ENCODE measurements at places on chromosomes 12 and 14.

DNA sequence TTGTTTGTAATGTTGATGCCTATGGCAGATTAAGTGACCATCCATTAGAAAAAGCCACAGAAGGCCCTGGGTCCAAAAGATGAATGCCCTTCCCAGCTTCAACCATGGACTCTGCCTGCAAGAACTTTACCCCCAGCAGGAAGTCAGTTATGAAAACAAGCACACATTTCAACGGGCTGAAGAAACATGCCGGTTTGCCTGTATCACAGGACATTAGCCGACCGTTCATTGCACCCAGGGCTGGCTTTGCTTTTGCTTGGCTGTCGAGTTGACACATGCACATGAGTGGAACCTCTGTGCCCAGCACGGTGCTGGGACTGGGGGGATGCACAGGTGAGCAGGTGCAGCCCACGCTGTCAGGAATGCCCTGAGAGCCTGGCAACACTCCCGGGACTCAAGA, 1087.0 kb downstream of the BCL11B start:
- no peak for DNase-seq

- DNase-seq, result no peak
Measured at GRCh38 chr12:49875115-49875720, 28.5 kb downstream of the FAIM2 start.

DNA sequence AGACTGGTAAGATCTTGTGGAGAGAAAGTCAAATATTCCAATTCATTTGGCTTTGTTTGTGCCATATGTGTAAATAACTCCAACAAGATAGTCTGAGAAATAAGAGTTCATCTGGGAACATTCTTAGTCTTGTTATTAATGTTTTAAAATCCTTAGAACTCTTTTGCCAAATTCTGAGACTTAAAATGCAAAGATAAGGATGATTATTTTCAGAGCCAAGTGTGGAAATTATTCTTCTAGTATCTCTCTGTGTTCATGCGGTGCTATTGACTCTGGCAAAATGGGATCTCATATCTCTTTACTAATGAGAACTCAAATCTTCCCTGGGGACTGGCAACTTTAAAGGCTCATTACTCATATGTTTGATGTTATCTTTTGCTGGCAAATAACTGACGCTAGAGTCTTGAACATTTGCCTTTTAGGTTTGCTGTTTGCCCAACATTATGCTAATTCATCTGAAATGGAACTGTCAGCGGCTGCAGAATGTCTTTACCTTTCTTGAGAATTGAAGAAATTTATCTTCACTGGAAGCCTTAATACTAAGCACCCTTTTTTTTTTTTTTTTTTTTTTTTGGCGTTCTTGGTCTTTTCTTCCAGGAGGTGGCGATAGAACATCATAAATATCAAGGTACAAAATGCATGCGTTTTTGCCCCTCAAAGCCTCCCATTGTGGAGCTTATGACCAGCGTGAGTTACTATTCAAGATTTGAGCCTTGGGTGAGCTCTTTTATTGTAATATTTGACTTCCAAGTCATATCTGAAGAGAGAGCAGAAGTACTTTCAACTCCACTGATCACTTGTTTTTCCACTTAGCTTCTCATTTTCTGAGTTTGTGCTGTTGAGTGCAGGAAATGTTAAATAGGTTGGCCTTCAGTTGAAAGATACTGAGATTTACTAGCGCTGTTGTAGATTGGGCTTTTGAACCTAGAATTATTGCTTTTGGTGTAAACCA, 86.5 kb downstream of the CAND1 start:
- DNase-seq, result peak; percentile 64

DNA sequence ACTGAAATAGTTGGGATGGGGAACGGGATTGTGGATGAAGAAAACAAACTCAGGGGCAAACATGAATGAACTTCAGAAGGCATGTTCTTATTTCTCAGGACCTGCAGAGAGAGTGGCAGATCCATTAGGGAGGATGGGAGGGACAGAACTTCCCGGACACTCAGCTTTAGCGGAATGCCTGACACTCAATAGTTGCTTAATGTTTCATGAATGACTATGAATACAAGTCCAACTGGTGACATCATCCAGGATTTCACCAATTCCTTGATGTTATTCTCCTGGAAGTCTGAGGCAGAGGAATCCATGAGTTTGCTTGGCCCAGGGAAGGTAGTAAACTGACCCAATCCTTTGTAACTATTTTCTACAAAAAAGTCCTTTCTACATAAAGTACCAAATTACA, 37.8 kb upstream of the LRRC10 start:
- DNase-seq, result peak; percentile 90

DNA sequence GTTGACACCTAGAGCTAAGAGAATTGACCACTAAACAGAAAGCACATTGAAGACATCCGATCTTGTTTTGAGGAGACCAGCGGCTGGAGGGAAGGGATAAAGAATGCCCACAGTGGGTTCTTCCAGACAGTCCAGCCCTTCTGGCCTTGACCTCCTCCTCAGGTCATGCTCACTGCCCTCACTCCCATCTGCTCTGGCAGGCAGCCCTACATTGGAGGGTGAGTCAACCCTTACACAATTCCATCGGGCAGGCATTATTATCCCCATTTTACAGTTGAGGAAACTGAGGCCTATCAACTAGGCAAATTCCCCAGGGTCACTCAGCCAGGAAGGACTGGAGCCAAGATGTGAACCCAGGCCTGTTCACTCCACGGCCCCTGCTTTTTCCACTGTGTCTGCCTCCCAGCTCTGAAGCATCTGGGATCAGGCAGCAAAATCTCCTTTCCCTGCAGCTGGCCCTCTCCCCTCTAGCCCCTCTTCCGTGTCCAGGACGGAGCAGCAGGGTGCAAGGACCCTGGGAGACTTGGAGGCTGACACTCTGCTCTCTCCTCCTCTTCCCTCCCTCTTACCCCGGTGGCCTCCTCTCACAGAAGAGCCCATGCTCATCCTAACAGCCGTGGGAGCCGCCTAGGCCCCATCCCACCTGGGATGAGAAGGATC, 5.3 kb downstream of the SCNN1A start:
- peak; percentile 55 for DNase-seq

GRCh38 chr12:123139926-123140675, 10.8 kb downstream of the PITPNM2 start:
- DNase-seq, result peak; percentile 90

DNA sequence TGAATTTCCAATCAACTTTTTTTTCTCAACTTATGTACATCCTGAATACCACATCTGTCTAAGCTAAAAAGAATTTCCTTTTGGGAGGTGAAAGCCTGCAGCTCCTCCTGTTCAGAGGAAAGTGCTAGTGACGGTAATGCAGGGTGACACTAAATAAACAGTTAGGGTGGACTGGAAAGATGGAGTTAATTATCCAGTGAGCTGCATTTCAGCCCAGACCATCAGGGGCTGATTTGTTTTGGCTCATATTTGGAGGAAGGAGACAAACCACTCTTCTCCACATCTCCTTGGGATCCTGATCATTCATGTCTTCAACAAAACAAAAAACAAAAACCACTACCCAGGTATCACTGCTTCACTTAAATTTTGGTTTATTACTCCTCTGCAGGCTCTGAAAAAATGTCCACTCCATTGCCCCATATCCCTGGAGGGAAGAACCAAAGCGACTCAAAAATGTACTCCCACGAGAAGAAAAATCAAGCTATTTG, 5.1 kb upstream of the SIX1 start:
- DNase-seq, result no peak

- DNase-seq, result no peak
Measured at GRCh38 chr14:22998329-22999012, 11.5 kb downstream of the C14orf93 start.

GRCh38 chr12:49345825-49346658, 646 bp upstream of the DNAJC22 start:
- DNase-seq, result no peak
